ENCODE measurements at places on chromosomes 12 and 14. TPM values are rescaled to one million over a fixed set of nuclear protein-coding genes. Genes with fewer than 3 reads are reported as not detected.

Gene RNASE7
- 0.34 TPM for total RNA-seq

Gene PRH2
- not detected for total RNA-seq

Gene KRT1
- not detected for total RNA-seq

Gene TRIM9
- total RNA-seq, result 5.3 TPM

Gene ASIC1
- total RNA-seq, result 0.78 TPM

Gene ACOT6
- total RNA-seq, result not detected

Gene HOXC10
- total RNA-seq, result not detected

Gene PLEKHD1
- 0.13 TPM for total RNA-seq

Gene IFNG-AS1
- total RNA-seq, result not detected

Gene NGB
- total RNA-seq, result not detected

Gene TBC1D30
- total RNA-seq, result 3.3 TPM

Gene NTS
- not detected for total RNA-seq

Gene TSFM
- total RNA-seq, result 70.4 TPM

Gene KLRC4
- not detected for total RNA-seq

DNA sequence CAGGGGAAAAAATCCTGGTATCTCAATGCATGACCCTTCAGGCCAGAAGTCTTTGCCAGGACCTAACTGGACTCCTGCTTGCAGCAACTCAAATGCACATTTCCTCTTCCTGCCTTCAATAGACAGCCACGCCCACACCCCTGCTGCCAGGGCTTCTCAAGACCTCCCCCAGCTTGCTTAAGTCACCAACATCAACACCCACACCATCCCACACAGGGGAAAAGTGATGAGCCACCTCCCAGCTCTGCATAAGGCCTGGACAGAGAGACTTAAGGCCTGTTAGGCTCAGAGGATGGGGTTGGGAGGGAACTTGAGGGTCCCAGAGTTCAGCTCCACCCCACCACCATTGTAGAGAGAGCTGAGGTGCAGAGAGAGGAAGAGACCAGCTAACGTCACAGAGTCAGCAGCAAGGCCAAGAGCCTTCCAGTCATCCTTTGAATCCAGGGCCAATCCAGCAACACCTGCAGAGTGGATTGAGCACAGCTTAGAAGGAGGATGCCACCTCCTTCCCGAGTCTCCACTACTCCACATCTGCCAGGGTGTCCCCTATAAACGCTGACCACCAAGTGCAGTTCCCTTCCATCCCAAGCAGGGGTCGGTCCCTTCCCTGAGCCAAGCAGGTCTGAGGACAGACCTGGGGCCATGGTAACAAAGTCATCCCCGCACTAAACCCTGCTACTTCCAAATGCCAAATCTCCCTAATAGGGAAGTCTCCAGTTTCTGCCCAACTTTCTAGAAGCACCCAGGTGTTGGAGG, 50.0 kb downstream of the KDM2B start:
- H3K27me3 ChIP-seq, result no peaks in the 10 kb centered on the region
- no peak overlapping the region for H3K4me3 ChIP-seq
- no peak for DNase-seq
- H3K4me1 ChIP-seq, result peaks cover 22% of the 10 kb centered on the region

- no peak overlapping the region for H3K4me3 ChIP-seq
- peak; percentile 66 for DNase-seq
- no peaks in the 10 kb centered on the region for H3K36me3 ChIP-seq
Measured at GRCh38 chr12:113190761-113191160, 5.2 kb downstream of the RITA1 start.

DNA sequence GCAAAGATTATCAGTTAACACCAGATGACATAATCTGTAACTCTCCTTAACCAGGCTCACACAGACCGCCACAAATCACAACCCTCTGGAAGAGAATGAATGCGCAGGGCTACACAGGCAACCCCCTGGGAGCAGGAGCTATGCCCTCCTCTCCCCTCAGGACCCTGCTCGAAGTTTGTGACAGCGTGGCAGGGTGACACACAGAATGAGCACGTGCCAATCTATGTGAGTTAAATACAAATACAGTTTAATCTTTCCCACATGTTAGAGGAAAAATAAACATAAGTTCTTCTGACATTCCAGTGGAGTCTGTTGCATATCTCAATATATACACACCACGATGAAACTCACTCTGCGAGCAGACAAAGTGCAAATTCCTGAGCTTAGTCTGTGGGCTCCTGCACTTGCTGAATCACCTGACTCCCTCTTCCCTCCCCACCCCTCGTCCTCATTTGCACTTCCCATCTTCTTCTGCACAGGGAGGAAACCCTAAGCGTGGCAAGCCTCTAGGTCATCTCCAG, 37.6 kb downstream of the BCAT1 start:
- no peaks in the 10 kb centered on the region for H3K4me1 ChIP-seq
- no peak overlapping the region for H3K4me3 ChIP-seq
- DNase-seq, result no peak
- H3K36me3 ChIP-seq, result no peaks in the 10 kb centered on the region
- H3K27me3 ChIP-seq, result no peaks in the 10 kb centered on the region

- no peaks in the 10 kb centered on the region for H3K4me1 ChIP-seq
- no peaks in the 10 kb centered on the region for H3K36me3 ChIP-seq
- H3K4me3 ChIP-seq, result no peak overlapping the region
- H3K27me3 ChIP-seq, result no peaks in the 10 kb centered on the region
Measured at GRCh38 chr12:131551675-131552491, 159.0 kb upstream of the SFSWAP start.

- no peaks in the 10 kb centered on the region for H3K4me1 ChIP-seq
- no peak overlapping the region for H3K27ac ChIP-seq
- no peak overlapping the region for H3K4me3 ChIP-seq
- no peak for DNase-seq
Measured at GRCh38 chr12:69540987-69541386, 44.3 kb upstream of the CCT2 start.

- no peak overlapping the region for H3K4me3 ChIP-seq
- peaks cover 18% of the 10 kb centered on the region for H3K4me1 ChIP-seq
- no peak for DNase-seq
- H3K27me3 ChIP-seq, result no peaks in the 10 kb centered on the region
- no peaks in the 10 kb centered on the region for H3K36me3 ChIP-seq
- H3K27ac ChIP-seq, result no peak overlapping the region
Measured at GRCh38 chr14:92534932-92535643, 21.5 kb downstream of the RIN3 start.

DNA sequence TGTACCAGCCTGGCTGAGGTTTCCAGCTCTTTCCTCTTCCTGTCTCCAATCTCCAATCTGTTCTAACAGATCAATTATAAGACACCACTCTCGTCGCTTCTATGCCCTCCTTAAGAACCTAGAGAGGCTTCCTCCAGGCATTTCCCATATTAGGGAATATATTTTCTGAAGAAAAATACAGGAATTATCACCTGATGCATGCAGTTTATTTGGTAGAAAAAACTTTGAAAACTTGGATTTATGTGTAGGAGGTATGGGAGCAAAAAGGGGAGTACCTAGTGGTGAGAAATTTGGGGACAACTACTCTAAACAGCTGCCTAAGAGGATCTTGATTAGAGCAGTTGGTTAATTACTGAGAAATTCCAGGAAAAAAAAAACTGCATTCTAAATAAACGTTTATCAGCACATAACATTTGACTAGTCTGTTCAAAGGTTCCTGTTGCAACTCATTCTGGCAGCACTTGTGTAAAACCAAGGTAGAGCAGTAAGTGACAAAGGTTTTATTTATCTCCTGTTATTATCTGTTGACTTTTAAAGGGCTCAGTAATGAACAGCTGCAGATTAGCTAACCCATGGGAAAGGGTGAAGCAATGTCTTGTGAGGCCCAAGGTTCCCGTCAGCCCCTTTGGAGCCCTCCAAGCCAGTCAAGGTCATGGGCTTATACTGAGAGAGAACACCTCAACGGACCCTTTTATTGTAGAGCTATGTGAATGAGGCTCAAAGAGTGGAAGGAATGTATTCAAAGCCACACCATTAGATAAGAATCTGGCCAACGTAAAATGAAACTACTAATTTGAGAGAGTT, 36.4 kb upstream of the NR1H4 start:
- H3K36me3 ChIP-seq, result no peaks in the 10 kb centered on the region
- H3K27me3 ChIP-seq, result no peaks in the 10 kb centered on the region
- H3K4me1 ChIP-seq, result no peaks in the 10 kb centered on the region
- no peak for DNase-seq
- H3K4me3 ChIP-seq, result no peak overlapping the region

- no peaks in the 10 kb centered on the region for H3K4me1 ChIP-seq
- no peaks in the 10 kb centered on the region for H3K27me3 ChIP-seq
- H3K36me3 ChIP-seq, result peaks cover under 1% of the 10 kb centered on the region
- H3K27ac ChIP-seq, result no peak overlapping the region
Measured at GRCh38 chr14:73695997-73696396, 18.2 kb downstream of the PNMA1 start.

- no peak overlapping the region for H3K27ac ChIP-seq
- no peaks in the 10 kb centered on the region for H3K27me3 ChIP-seq
- no peaks in the 10 kb centered on the region for H3K36me3 ChIP-seq
- H3K4me3 ChIP-seq, result no peak overlapping the region
Measured at GRCh38 chr12:12086973-12087692, 16.4 kb downstream of the BCL2L14 start.

- no peaks in the 10 kb centered on the region for H3K36me3 ChIP-seq
- no peaks in the 10 kb centered on the region for H3K27me3 ChIP-seq
- H3K4me1 ChIP-seq, result peaks cover 4% of the 10 kb centered on the region
Measured at GRCh38 chr14:56207626-56208292, 89.5 kb downstream of the PELI2 start.

DNA sequence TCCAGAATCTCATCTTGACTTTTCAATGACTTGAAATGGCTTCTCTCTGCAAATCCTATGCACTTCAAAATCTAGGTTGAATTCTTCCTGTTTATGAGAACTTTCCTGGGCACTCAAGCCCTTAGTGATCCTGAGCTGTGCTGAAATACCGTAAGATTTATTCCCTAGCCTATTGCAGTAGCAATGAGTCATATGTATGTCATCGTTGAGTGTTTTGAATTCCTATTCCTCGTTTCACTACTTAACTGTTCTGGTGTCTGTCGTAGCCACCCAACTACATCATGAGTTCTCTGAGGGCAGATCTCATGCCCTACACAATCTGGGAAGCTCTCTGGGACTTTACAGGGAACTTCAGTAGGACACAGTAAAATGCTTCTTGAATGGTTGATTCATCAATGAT, 190.8 kb upstream of the TMEM132C start:
- no peak overlapping the region for H3K27ac ChIP-seq
- H3K36me3 ChIP-seq, result no peaks in the 10 kb centered on the region
- DNase-seq, result peak; percentile 17
- H3K4me3 ChIP-seq, result no peak overlapping the region
- H3K27me3 ChIP-seq, result no peaks in the 10 kb centered on the region

DNA sequence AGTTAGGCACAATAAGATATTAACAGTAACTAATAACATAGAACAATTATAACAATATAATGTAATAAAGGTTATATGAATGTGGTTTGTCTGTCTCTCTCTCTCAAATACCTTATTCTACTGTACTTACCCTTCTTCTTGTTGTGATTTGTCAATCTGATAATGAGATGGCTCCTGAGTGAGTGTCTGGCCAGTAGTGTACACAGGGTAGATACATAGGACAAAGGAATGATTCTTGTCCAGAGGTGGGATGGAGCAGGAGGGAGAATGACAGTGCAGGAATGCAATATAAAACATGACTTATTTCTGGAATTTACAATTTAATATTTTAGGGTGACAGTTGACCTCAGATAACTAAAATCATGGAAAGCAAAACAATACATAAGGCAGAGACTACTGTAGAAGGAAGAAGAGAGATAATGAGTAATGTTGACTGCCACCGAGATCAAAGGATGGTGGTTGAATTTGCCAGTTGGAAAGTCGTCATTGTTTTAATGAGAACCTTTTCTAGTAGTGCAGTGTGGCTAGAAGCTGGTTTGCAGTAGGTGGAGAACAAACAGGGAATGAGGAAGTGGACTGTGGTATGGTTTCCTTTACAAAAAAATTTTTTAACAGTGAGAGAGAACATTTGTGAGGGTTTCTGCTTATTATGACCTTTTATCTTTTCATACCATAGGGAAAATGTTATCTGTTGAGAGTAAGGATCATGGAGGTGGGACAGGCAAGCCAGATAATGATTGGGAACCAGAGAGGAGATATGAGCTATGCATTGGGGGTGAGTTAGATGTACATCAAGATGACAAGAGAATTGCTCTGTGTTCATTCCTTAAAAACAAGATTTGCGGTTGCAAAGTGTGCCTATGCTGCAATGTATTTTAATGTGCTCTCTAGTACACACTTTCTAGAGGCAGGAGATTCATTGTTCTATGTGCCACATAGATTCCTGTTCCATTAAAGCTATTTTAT, 458.3 kb downstream of the BTG1 start:
- H3K27ac ChIP-seq, result no peak overlapping the region
- H3K27me3 ChIP-seq, result no peaks in the 10 kb centered on the region
- H3K4me3 ChIP-seq, result no peak overlapping the region
- H3K4me1 ChIP-seq, result no peaks in the 10 kb centered on the region
